ENCODE measurements at places on chromosomes 1 and 21.

DNA sequence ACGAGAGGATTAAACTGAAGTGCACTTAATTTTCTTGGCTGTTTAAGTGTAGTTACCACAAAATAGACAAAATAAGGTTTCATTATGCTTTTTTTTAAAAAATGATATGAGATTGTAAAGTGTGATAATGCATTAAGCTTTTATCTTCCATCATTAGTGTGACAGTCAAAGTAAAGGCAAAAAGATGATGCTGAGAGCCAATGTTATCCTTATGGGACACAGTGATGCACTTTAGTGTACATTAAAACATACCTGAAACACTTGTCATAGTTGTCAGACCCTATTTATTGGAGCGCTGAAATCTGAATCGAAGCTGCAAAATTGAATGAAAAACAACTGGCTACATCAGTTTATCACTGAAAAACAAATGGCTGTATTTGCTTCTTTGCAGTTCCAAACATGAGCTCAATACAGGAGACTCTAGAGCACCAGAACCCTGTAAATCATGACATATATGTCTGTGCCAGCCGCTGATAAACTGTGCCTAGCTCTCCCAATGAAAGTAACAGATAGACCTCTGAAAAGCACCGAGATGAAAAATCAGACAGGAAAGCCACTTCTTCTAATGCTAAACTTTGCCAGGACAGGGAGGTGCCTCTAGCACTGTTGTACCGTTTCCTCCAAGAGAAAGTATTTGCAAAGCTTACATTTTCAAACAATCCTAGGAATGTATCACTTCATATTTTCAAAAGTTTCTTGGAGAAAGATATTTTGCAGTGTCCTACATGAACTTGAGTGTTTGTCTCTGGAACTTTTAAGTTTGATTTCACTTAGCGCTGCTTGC is 120.7 kb upstream of the TMPRSS15 start:
- DNase-seq = no peak

- no peak for DNase-seq
These were observed 184.2 kb upstream of the USP24 start for GRCh38 chr1:55399346-55399745.

DNA sequence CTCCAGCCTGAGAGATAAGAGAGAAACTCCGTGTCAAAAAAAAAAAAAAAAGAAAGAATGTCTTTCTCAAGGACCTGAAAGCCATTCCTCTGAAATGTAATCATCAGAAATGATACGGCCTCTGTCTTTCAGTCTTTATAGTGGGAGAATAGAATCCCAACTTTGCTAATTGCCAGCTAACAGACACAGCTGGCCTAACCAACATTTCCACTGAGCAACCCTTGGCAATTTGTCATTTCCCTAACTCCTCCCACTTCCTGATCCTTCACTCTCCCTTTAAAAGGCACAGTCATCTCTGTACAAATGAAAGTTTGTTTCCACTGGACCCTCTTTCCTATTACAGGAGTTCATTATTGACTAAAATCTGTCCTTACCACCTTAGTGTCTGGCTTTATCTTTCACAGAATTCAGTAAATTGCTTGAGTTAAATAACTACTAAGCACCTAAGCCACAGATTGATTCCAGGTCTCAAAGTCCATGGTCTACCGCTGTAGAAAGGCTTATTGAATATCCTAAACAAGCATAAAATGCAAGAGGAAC is 4.3 kb upstream of the CBR1 start:
- DNase-seq = no peak

DNA sequence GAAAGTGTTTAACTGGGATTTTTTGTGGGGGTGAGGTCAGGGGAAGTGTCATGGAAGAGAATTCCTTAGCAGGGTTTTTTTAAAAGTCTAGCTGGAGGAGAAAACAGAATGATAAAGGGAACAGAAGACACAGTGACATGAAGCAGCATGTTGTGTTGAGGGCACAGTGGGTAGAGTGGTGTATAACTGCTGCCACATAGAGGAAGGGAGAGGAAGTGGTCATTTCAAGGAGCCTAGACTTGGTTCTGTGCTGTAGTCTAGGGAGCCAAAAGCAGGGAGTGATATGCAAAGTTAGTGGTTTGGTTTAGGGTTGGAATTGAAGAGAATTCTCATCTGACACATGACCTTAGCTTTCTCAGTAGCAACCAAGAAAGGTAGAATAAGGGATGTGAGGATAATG is 10.2 kb downstream of the EEIG2 start:
- DNase-seq = peak; percentile 6

GRCh38 chr1:171266930-171267329 is 18.6 kb downstream of the FMO1 start:
- no peak for DNase-seq
